ENCODE measurements at places on chromosomes 4 and X.

GRCh38 chr4:173707658-173708419 lies 177.8 kb upstream of the HAND2 start:
- no peak for DNase-seq

DNA sequence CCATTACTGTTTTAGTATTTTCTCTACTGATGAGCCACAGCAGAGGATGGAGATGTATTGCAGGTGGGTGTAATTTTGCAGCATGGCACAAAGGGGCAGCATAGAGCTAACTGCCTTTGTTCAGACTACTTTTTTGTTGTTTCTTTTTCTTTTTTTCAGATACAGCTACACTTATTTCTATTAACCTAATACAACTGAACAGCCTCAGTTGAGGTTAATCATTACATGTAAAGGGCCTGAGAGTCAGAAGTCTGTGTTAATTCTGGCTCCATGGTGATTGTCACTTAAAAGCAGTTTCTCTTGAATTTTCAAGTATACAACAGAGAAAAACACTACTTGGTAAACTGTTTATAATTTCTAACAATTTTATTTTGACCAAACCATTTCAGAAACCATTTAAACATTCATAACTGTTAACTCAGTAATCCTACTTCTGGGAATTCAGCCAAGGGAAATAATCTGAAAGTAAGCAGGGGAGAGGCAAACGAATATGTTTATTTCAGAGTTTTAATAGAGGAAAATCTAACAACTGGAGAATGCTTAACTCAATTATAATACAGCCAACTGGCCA lies 13.9 kb upstream of the PPEF2 start:
- DNase-seq = peak; percentile 18

GRCh38 chr4:150217808-150218207 lies 139.6 kb downstream of the DCLK2 start:
- no peak for DNase-seq

DNA sequence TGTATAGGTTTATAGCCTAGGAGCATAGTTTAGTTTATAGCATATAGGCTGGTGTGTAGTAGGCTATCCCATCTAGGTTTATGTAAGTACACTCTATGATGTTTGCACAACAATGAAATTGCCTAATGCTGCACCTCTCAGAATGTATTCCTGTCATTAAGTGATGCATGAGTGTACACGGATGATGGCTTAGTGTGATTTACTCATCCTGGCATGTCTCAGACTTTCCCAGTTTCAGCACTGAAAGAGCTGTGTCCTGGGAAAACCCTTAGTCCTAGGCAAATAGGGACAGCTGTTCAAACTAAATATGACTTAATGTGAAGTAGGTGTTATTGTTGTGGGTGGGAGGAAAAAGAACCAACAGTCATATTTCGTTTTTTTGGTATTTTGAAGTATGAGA lies 264.9 kb upstream of the MAGEB18 start:
- DNase-seq = no peak

DNA sequence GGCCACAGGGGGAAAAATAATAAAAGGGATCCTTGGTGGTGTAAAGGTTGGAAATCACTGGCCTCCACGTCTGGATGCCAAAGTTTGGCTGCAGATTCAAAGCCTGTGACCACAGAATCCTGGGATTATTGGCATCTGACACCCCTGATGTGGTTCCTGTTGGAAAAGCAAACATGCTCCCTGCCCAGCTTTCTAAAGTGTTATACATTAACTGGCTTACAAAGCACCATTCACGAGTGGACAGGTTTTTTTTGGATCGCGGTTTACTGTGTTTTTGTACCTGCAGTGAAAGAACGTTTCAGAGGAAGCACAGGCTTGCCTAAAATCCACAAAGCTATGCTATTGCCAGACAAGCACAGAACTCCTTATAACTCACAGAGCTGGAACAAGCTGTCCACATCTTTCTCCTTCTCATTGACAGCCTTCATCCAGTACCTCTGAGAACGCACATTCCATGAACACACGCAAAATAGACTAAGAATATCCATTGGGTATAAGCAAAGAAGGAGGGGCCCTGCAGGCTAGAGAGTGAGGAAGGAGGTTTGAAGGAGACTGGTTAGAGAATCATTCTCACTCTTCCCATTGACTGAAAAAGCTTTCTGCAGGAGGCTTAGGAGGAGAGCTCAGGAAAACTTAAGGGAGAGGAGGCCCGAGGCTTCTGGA lies 14.5 kb upstream of the CAPN6 start:
- DNase-seq = no peak

GRCh38 chr4:108215055-108215454 lies 46.3 kb upstream of the LEF1 start:
- DNase-seq = no peak

- no peak for DNase-seq
These were observed 57.0 kb upstream of the RAP1GDS1 start for GRCh38 chr4:98204236-98204553.

DNA sequence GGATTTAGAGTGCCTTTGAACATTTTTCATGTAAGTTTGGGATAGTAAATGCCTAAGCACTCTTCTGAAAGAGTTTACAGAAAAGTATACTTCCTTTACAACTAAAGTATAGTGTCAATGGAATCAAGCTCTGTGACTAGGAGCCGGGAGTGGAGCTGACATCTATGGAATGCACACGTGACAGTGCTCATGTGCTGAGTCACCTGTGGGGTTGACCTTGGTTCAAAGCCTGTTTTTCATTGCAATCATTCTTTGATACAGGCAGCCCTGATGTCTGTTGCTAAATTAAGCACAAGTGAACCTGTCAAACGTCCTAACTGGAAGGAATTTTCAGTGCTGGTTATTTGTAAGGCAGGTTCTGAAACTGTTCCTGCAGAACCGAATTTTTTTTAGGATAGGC lies 82.5 kb downstream of the GPAT3 start:
- no peak for DNase-seq

DNA sequence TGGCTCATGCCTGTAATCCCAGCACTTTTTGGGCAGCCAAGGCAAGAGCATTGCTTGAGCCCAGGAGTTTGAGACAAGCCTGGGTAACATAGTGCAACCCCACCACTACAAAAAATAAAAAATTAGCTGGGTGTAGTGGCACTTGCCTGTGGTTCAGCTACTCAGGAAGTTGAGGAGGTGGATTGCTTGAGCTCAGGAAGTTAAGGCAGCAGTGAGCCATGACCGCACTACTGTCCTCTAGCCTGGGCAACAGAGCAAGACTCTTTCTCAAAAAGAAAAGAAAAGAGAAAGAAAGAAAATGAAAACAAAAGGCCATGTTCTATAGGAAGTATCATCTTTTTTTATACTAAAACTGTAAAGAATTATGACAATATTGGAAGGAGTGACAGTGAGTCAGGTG lies 38.5 kb downstream of the NEK1 start:
- no peak for DNase-seq

GRCh38 chrX:111318901-111319300 lies 48.6 kb upstream of the CAPN6 start:
- no peak for DNase-seq

DNA sequence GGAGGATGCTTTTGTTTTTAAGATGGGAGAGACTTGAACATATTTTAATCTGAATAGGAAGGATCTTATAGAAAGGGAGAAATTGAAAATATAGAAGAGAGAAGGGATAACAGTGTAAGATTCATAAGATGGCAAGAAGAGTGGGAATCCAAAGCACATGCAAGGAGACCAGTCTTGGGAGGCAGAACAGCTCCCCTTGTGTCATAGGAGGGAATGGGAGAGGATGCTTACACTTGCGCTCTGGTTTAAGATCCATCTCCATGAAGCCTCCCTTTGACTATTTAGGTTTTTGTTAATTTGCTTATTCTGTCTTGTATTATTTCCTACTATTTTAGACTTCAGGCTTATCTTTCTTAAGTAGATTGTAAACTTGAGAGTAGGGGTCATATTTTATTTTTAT lies 42.7 kb downstream of the KIF4A start:
- DNase-seq = no peak
